Ovary (tissue), 10 donors: ENCODE measurements at places on chromosomes 13 and 19.

GRCh38 chr13:105758918-105759860 is 776.3 kb downstream of the EFNB2 start:
- DNase-seq: no peak

GRCh38 chr13:51619614-51620013 is 35.4 kb downstream of the WDFY2 start:
- DNase-seq: no peak

DNA sequence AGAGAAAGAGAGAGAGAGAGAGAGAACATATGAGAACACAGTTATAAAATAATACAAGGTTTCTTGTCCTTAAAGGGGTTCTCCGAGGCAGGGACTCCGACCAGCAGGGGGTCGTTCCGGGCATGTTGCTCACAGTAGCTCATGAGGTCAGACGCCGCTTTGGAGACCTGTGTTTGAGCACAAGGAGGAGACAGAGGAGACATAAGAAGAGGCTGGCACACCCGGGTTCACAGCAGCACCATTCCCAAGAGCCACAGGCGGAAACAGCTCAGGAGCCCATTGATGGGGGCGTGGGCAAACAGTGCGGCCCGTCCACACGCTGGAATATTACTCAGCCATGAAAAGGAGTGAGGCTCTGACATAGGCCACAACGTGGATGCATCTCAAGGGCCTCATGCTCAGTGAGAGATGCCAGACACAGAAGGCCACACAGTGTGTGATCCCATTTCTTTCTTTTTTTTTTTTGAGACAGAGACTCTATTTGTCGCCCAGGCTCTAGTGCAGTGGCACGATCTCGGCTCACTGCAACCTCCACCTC is 39.1 kb downstream of the GADD45B start:
- DNase-seq: no peak

DNA sequence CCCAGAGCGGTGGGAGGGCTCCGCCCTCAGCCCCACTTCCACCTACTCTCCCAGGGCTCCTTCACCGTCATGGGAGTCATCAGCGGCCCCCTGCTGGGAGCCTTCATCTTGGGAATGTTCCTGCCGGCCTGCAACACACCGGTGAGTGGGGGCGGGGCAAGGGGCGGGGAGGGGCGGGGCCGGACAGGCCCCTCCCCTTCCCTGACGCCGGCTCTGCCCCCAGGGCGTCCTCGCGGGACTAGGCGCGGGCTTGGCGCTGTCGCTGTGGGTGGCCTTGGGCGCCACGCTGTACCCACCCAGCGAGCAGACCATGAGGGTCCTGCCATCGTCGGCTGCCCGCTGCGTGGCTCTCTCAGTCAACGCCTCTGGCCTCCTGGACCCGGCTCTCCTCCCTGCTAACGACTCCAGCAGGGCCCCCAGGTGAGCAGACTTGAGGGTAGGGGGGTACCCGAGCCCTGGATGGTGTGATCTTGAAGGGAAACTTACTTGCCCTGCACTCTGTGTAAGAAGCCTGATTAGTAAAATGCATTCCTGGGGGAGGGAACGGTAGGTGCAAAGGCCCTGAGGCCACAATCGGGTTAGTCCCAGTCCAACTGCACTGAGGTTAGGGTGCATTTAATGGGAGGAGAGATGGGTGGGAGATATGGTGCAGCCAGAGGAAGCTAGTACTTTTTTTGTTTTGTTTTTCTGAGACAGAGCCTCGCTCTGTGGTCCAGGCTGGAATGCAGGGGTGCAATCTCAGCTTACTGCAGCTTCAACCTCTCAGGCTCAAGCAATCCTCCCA is 12.1 kb downstream of the SLC5A5 start:
- DNase-seq: no peak

DNA sequence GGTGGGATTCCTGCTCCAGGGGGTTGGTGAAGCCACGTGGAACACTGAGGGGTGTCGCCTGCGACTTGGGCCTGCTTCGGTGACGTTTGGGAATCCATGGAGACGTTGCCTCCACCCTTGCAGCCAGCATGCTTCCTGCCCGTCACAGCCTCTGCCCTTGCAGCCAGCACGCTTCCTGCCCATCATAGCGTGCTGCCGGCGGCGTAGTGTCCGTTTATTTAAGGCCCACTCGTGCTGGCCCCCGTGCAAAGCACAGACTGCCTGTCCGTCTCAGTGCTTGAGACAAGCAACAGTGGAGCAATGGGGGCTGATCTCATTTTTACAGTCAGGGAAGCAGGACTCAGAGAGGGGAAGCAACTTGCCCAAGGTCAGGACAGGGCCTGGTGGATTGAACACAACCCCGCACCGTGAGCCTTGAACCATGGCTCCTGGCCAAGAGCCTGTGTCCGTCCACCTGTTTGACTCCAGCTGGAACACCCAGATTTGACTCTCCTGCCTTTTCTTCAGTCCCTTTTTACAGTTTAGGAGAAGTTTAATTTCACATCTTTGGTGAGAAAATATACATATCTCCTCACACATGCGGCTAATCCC is 149.6 kb downstream of the TEX29 start:
- DNase-seq: no peak
